ENCODE measurements at places on chromosomes 6 and 20. TPM values are rescaled to one million over a fixed set of nuclear protein-coding genes. Genes with fewer than 3 reads are reported as not detected.

VSX1 gene
- not detected for total RNA-seq

GRCh38 chr6:2839982-2840748 lies 1.5 kb downstream of the SERPINB1 start:
- peak overlapping the region; percentile 45 for H3K4me3 ChIP-seq
- no peak for DNase-seq
- H3K27ac ChIP-seq, result peak overlapping the region; percentile 92

PTCRA gene
- not detected for total RNA-seq

- no peak overlapping the region for H3K4me3 ChIP-seq
- H3K27me3 ChIP-seq, result no peaks in the 10 kb centered on the region
- no peak for DNase-seq
- no peak overlapping the region for H3K27ac ChIP-seq
- H3K4me1 ChIP-seq, result no peaks in the 10 kb centered on the region
These were observed 156.5 kb downstream of the TTLL2 start for GRCh38 chr6:167481307-167481926.

BEND6 gene
- total RNA-seq, result 0.32 TPM

HLA-DQA2 gene
- total RNA-seq, result 0.67 TPM

GRCh38 chr6:55064711-55065420 lies 109.4 kb upstream of the HCRTR2 start:
- H3K36me3 ChIP-seq, result no peaks in the 10 kb centered on the region
- DNase-seq, result no peak

ADGRB3 gene
- total RNA-seq, result 0.98 TPM

GRCh38 chr6:23456396-23456795 lies 669.6 kb upstream of the NRSN1 start:
- H3K4me3 ChIP-seq, result no peak overlapping the region
- no peaks in the 10 kb centered on the region for H3K27me3 ChIP-seq
- no peaks in the 10 kb centered on the region for H3K36me3 ChIP-seq
- H3K27ac ChIP-seq, result no peak overlapping the region
- DNase-seq, result no peak

GRCh38 chr6:3762359-3762758 lies 10.8 kb upstream of the PXDC1 start:
- H3K36me3 ChIP-seq, result no peaks in the 10 kb centered on the region
- no peak overlapping the region for H3K27ac ChIP-seq
- no peak for DNase-seq
- H3K4me3 ChIP-seq, result no peak overlapping the region
- no peaks in the 10 kb centered on the region for H3K27me3 ChIP-seq

TMEM217 gene
- 1.2 TPM for total RNA-seq

ASIP gene
- not detected for total RNA-seq

C20orf141 gene
- not detected for total RNA-seq

- no peak overlapping the region for H3K27ac ChIP-seq
- no peaks in the 10 kb centered on the region for H3K36me3 ChIP-seq
- no peak overlapping the region for H3K4me3 ChIP-seq
- no peaks in the 10 kb centered on the region for H3K4me1 ChIP-seq
These were observed 21.7 kb upstream of the MYT1 start for GRCh38 chr20:64142590-64142989.

DNA sequence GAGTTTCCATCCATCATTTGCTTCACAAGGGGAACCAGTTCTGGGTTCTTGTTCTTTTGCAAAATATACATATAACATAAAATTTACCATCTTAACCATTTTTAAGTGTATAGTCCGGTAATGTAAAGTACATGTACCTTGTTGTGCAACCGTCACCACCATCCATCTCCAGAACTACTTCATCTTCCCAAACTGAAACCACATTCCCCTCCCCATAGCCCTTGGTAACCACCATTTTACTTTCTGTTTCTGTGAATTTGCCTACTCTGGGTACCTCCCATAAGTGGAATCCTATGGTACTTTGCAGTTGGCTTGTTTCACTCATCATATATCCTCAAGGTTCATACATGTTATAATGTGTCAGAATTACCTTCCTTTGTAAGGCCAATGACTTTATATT lies 70.3 kb upstream of the DSP start:
- H3K36me3 ChIP-seq, result no peaks in the 10 kb centered on the region
- no peak overlapping the region for H3K4me3 ChIP-seq
- H3K27me3 ChIP-seq, result no peaks in the 10 kb centered on the region
- H3K4me1 ChIP-seq, result no peaks in the 10 kb centered on the region

GRCh38 chr6:15744818-15745402 lies 82.1 kb upstream of the DTNBP1 start:
- DNase-seq, result no peak
- no peak overlapping the region for H3K27ac ChIP-seq
- no peaks in the 10 kb centered on the region for H3K36me3 ChIP-seq
- H3K4me3 ChIP-seq, result no peak overlapping the region

Data from colonic mucosa (tissue), 4 donors.